ENCODE measurements at places on chromosomes 11 and 22.
A peak's percentile ranks its signal among the peaks of the same experiment; 100 is the strongest.

GRCh38 chr11:34671946-34672345, 51.1 kb downstream of the EHF start:
- DNase-seq, result no peak

GRCh38 chr11:44803009-44803408, 76.2 kb downstream of the TSPAN18 start:
- no peak for DNase-seq

- DNase-seq, result no peak
Measured at GRCh38 chr11:19027829-19028595, 32.5 kb downstream of the MRGPRX2 start.

DNA sequence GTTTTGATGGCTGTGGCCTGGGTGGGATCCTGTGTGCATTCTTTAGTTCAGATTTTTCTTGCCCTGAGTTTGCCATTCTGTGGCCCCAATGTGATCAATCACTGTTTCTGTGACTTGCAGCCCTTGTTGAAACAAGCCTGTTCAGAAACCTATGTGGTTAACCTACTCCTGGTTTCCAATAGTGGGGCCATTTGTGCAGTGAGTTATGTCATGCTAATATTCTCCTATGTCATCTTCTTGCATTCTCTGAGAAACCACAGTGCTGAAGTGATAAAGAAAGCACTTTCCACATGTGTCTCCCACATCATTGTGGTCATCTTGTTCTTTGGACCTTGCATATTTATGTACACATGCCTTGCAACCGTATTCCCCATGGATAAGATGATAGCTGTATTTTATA, 620 bp downstream of the OR4C16 start:
- DNase-seq, result no peak

GRCh38 chr11:58998480-58999290, 59.4 kb downstream of the GLYATL1 start:
- no peak for DNase-seq

DNA sequence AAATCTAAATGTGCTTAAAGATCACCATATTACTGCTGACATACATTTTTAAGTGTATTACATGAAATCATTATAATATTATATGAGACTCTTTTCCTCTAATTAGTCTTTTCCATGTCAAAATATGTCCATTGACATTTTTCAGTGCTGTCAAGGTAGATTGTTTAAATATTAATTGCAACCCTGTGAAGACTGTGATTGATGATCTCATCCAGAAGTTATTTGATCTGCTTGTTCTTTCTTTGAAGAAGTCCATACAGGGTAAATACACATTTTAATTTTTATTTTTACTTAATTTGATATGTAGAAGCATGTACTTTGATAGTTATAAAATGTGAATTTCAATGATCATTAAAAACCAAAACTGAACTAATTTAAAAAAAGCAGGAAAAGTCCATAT, 38.4 kb downstream of the DYNC2H1 start:
- no peak for DNase-seq

DNA sequence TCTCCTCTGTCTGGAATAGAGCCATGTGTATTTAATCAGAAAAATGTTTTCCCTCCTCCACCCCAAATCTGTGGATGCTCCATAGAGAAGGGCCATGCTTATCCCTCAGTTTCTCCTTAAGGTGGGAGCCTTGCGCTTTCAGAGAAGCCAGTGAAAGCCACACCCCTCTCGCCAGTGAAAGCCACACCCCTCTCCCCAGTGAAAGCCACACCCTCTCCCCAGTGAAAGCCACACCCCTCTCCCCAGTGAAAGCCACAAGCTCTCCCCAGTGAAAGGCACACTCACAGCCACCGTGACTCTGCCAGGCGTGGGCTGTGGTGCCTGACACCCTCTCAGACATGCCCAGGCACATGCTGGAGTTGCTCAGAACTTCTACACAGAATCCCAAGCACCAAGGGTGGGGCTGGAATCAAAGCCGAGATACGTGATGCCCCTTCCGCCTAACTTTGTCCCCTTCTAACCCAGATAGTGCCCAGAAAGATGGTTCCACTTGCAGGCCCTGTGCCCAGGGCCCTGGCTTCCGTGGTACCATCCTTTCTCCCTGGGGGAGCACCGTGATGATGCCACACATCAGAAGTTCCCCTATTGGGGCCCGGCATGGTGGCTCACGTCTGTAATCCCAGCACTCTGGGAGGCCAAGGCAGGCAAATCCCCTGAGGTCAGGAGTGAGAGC, 16.5 kb upstream of the PRR5 start:
- DNase-seq, result no peak

DNA sequence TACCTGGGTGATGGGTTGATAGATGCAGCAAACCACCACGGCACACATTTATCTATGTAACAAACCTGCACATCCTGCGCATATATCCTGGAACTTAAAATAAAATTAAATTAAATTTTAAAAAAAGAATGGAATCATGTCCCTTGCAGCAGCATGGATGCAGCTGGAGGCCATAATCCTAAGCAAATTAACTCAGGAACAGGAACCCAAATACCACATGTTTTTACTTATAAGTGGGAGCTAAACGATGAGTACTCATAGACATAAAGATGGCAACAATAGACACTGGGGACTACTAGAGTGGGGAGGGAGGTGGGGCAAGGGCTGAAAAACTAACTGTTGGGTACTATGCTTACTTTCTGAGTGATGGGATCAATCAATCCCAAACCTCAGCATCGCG, 40.9 kb downstream of the CWC15 start:
- DNase-seq, result no peak

DNA sequence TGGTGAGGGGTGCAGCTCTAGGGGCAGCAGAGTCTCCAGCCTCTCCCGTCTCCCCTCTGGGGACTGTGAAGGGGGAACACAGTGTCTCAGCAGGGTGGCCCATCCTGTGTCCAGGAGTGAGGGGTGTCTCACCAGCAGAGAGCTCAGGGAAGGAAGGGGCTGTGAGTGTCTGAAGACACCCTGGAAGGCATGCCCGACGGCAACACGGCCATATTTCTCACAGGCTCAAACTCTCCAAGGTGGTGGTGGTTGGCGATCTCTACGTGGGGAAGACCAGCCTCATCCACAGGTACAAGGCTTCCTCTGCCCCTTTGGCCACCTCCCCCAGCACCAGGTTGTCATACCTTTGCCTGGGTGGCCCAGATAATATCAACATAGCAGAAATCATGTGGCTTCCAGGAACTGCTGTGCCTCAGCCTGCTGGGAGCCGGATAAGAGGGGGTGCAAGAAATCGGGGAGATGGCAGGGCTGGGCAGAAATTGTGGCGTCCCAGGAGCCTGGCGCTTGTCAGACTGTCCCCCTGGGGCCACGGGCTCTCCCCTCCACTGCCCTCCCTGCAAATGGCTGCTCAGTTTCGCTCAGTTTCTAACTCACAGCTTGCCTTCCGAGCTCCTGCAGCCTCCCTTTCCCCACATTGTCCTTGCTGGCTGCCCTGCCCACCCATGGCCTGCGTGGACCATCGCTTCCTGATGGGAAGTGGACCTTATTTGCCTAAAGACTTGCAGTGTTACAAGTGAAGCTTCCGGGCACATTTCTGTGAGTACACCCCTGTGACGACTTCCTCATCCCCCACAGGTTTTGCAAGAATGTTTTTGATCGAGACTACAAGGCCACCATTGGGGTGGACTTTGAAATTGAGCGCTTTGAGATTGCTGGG, 7.2 kb downstream of the RAB36 start:
- no peak for DNase-seq

DNA sequence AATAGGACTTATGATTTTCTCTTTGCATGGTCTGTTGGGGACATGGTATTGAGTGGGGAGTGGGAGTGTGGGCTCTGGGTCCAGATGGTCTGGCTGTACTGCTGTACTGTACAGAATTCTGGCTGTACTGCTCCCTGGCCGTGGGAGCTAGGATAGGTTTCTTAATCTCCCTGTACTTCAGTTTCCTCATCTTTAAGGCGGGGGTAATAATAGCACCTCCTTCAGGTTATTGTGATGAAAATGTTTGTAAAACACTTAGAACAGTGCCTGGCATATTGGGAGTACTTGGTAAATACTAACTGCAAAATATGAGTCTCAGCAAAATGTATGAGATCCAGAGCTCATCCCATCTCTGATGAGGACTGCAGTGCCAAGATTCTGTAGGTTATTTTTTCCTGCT, 198.6 kb downstream of the KIF18A start:
- DNase-seq, result no peak

GRCh38 chr22:26709617-26710390, 52.4 kb downstream of the MIAT start:
- DNase-seq, result no peak

DNA sequence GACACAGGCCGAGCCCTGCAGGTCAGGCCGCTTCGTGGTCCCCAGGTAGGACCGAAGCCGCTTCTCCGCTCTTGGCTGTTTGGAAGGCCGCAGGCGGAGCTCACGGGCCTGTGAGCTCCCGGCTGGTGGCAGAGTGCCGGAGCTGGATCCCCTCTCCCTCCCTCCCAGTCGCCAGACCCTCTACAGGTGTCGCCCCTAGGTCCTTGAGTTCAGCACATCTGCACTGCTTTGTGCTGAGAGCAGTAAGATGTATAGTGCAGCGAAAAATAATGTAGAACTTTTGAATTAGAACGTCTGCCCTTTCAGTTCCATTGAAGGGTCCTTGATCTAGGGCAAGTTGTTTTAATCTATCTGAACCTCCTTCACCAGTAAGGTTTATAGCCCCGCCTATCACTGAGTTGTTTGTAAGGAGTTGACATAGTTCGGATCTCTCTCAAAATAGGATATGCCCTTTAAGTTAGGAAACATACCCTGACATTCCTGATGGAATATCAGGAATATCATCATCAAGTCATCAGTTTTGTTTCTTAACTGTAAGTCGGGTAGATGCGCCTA, 419 bp downstream of the ANKRD49 start:
- no peak for DNase-seq

- DNase-seq, result no peak
Measured at GRCh38 chr22:19849835-19850762, 4.6 kb downstream of the GNB1L start.

DNA sequence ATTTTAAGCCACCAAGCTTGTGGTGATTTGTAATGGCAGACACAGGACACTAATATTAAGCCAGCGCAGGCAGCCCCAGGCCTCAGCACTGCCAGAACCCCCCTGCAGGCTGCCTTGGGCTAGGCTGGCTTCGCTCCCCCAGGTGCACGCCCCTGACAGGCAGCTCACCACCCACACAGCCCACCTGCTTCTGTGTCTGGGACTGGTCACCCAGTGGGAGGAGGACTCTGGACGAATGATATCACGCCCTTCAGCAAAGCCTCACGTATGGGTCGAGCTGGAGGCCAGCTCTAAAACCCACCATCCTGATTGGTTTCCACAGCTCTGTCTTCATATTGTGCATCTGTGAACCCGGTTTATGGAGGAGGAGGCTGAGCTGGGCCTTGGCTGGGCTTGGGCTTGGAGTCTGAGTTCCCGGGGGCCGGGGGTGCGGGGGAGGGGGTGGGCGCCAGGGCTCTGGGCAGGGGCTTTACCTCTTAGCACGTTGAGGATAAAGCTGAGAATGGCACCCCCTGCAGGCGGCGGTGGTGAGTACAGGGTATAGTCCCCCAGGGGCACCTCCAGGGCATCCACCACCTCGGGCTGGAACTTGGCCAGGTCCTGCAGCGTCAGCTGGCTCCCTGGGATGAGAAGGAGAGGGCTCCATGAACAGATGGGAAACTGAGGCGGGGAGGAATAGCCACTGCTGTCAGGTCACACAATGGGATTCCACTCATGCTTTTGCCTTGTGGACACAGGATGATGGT, 13.8 kb downstream of the GGT5 start:
- peak; percentile 23 for DNase-seq

GRCh38 chr11:19079643-19080440, 19.3 kb upstream of the MRGPRX2 start:
- DNase-seq, result no peak

GRCh38 chr11:123020968-123021367, 39.3 kb upstream of the BSX start:
- peak; percentile 65 for DNase-seq

GRCh38 chr11:96736601-96737000, 346.8 kb downstream of the JRKL start:
- no peak for DNase-seq

- no peak for DNase-seq
Measured at GRCh38 chr22:23282089-23282501, 101.8 kb downstream of the BCR start.

- DNase-seq, result no peak
Measured at GRCh38 chr11:58922479-58922878, 16.8 kb upstream of the GLYATL1 start.

DNA sequence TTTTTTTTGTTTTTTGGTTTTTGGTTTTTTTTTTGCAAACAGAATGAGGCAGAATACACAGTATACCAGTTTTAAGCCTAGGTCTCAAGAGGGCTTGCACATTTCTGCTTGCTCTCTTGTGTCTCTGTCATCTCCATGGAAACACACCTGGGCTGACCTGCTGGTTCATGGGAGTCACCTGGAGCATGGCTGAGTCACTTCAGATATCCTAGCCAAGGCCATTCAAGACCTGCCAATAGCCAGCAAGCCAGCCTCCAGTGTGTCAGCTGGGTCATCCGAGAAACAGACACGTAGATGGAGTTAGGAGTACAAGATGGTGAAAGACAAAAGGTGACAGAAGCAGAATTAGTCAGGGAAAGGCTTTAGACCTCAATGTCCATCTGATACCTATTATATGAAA, 124.2 kb upstream of the SEZ6L start:
- no peak for DNase-seq

DNA sequence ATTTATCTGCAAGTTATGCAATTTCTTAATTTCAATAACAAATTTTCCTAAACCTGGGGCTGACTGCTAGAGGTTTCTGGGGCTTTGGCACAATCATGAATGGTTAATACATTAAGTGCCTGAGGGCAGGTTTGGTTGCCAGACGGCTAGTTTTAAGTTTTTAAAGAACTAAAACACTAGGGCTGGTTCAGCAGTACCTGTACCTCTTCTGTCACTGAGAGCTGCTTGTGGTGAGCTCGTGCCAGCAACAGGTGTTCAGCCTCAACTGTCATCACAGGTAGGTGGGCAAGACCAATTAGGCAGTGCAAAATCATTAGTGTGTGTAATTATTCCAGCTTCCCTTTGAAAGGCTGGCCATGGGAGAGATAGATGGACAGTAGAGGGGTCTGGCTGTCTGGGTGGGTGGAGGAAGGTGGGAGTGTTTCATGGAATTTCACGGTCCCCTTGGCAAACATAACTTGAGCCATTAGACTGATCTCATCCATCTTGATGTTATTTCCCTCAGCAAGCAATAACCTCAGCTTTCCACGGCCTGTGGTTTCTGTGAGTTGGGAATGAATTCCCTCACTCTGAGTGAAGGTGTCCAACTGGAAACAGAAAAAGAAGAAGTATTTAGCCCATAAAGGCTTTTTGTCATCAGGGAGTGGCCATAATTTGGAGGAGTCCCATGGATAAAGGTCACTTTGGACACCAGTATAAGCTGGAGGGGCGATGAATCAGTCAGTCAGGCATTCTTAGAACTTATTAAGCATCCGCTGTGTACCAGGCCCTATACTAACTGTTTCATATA, 114.8 kb downstream of the SNX19 start:
- no peak for DNase-seq

GRCh38 chr22:17980638-17981051, 43.7 kb downstream of the MICAL3 start:
- peak; percentile 41 for DNase-seq

All from NCI-H524 (cell line).